Cardiac ventricle fibroblast (primary cell): ENCODE measurements at places on chromosomes 13 and 19. TPM values are rescaled to one million over a fixed set of nuclear protein-coding genes. Genes with fewer than 3 reads are reported as not detected.

Gene KLK4
- not detected in 2 replicates for total RNA-seq

Gene SHISA7
- not detected in 2 replicates for total RNA-seq

Gene ZNF578
- total RNA-seq, result 3.2 and 4.7 TPM in 2 replicates

Gene LILRB2
- total RNA-seq, result not detected in 2 replicates

Gene PCDH9
- 15.8 and 16.7 TPM in 2 replicates for total RNA-seq

Gene MAST1
- total RNA-seq, result 0.19 and 1.3 TPM in 2 replicates

Gene NLRP5
- total RNA-seq, result not detected in 2 replicates
